ENCODE measurements at places on chromosomes 5 and 9.

GRCh38 chr5:33240558-33240957 lies 200.2 kb upstream of the TARS1 start:
- no peak for DNase-seq

- no peak for DNase-seq
Measured at GRCh38 chr9:70462300-70462699, 47.8 kb upstream of the KLF9 start.

DNA sequence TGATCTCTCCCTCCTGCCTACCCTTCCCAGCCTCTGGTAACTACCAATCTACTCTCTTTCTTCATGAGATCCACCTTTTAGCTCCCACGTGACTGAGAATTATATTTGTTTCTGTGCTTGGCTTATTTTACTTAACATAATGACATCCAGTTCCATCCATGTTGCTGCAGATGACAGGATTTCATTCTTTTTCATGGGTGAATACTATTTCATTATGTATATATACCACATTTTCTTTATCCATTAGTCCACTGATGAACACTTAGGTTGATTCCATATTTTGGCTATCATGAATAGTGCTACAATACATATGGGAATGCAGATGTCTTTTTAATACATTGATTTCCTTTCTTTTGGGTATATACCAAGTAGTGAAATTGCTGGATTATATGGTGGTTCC lies 35.5 kb upstream of the ZNF366 start:
- no peak for DNase-seq

- DNase-seq = no peak
Measured at GRCh38 chr9:37029776-37030610, 4.1 kb downstream of the PAX5 start.

GRCh38 chr9:88090151-88090581 lies 48.1 kb downstream of the SPATA31C2 start:
- no peak for DNase-seq

Measured in activated CD4-positive, alpha-beta T cell treated with anti-CD3 and anti-CD28 coated beads, Interleukin-2, amount 50 U/mL, for 4 hours (primary cell).